AG09309 (cell line): ENCODE measurements at places on chromosomes 6 and 20.
A peak's percentile ranks its signal among the peaks of the same experiment; 100 is the strongest.

DNA sequence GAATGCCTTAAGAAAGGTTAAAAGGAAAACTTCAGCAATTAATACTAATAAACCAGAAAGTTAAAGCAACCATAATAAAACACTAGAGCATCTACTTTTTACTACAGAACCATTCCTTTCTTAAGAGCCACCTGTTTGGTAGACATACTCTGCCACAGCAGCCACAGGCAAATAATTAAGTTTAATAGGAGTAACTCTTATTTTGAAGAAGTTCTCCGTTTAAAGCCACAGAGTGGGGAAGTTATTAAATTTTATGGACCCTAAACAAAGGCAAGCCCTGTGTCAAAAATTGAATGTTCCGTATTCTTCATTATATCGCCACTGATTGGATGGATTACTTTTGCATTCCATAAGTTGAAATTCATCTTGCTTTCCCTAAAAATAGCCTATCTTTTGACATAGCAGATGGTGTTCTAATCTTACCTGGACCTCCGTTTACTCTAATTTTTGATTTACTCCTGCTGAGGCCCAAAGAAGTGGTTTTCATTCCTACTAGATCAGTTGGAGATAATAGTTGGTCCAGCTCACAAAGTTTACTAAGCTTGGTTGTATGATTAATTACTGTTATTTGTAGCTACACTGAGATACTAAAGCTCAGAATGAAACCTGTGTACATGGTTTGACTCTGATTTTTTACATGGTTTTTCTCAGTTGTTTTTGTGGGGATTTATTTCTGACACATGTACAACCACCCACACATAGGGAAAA is 140.4 kb upstream of the SUPT3H start:
- no peak for DNase-seq

DNA sequence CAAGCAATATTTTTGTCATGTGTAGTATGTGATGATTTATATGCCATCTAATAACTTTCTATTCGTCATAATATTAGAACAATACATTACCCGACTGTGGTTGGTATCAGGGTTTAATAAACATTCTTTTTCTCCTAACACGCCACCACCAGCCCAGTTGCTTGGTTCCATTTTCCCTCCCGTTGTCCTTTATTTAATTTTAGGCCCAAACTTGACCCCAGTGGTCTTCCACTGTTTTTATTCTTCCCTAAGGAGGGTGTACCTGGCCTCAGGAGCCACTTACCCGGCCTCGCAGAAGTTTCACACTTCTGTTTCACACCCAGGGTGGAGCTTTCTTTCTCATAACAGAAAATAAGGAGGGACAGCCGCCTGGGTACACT is 33.1 kb upstream of the PIM1 start:
- no peak for DNase-seq

DNA sequence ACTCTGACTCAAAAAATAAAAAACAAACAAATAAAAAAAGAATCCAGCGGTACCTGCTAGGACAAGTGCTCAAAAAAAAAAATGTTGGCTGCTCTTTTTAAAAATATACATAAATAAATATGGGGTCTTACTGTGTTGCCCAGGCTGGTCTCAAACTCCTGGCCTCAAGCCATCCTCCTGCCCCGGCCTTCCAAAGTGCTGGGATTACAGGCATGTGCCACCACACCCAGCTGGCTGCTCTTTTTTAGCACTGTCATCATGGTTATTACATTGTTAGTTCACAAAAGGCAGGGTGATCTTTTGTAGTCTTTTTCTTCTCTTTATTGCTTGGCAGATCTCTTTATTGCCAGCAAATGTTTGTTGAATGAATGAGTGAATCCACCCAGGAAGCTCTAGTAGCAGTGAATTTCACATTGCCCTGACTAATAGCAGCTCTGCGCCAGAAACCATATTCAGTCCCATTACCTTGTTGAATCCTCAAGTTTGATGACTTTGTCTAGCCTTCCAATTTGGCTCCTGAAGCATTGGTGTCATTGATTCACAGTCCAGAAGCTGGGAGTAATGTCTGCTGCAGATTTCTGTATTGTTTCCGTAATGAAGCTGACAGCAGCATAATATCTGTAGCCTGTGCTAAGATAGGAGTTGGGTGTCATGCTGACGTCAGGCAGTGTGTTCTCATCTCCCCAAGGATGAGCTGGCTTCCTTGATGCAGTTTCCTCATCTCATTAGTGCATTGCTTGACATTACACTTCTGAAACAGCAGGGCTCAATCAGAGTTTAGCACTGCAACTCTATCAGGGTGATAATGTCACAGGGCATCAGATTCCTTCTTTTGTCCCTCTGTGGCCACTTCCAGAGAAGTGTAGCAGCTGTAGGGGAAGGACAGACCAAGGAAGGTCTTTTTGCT is 84.9 kb upstream of the TGM3 start:
- DNase-seq = peak; percentile 49

- DNase-seq = no peak
Measured at GRCh38 chr20:1397710-1398109, 4.9 kb upstream of the FKBP1A start.

- no peak for DNase-seq
Measured at GRCh38 chr6:155276638-155277037, 12.8 kb downstream of the CLDN20 start.

- no peak for DNase-seq
Measured at GRCh38 chr20:45836841-45837240, 3.2 kb downstream of the SNX21 start.
